Cardiac fibroblast (primary cell): ENCODE measurements at places on chromosomes 11 and 22.

DNA sequence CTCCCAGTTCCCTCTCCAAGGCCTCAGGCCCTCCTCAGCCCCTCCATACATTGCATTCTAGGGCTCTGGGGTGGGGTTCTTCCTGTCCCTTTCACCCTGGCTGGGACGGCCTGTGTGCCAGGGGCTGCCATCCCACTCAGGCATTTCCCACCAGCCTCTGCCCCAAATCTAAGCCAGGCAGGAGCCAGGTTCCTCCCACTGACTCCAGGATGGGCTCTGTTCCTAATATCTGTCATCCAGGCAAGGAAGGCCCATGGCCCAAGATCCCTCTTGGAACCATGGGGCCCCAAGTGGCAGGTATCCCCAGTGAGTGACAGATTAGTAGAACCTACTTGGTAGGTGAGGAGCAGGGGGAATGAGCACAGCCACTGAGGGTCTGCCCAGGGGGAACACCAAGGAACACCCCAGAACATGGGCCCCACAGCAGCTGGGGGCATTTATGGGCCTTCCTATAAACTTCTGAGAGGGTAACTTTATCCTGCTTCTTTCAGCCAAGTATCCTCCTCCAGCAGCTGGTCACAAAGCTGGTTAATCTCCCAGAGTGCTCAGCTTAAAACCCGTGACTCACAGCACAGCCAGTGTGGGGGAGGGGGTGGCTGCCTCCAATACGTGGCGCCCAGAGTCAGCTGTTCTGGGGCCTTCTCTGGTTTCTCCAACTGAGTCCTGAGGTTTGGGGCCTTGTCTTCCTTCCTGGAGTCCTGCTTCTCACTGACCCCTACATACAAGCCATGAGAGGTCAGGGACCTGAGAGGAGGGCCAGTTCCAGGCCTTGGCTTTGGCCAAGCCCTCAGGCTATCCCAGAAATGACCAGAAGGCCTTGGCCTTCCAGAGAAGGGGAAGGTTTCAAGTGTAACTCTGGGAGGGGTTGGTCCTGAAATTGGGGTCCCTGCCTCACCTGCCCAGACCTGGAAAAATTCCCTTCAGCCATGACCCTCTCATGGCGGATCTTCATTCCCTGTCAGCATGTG, 19.9 kb upstream of the MYOD1 start:
- peak; percentile 41 for DNase-seq

DNA sequence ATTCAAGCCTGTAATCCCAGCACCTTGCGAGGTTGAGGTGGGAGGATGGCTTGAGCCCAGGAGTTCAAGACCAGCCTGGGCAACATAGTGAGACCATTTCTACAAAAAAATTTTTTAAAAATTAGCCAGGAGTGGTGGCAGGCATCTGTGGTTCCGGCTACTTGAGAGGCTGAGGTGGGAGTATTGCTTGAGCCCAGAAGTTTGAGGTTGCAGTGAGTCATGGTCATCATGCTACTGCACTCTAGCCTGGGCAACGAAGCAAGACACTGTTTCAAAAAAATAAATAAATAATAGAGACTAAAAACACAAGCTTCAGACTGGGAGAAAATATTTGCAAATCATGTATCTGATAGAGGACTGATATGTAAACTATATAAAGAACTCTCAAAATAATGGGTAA, 33.2 kb downstream of the BTBD10 start:
- DNase-seq, result no peak

DNA sequence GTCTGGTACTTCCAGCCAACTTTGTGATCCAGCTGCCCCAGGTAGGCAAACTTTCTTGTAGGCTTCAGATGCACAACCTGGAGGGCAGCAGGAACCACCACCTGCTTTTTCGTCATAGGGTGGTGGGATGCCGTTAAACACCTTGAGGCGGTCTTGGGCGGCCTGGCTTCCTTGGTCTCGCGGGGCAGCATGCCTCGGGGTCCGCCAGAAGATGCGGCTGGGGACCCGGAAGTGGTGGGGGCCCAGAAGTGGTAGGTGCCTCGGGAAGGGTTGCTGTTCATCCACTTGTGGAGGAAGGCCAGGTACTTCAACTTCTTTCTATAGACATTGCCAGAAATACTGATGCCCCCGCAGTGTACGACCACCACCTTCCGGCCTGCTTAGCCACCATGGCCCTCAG, 13.3 kb downstream of the DUSP18 start:
- DNase-seq, result no peak

GRCh38 chr22:45830531-45831245, 146.3 kb downstream of the WNT7B start:
- DNase-seq, result peak; percentile 64

DNA sequence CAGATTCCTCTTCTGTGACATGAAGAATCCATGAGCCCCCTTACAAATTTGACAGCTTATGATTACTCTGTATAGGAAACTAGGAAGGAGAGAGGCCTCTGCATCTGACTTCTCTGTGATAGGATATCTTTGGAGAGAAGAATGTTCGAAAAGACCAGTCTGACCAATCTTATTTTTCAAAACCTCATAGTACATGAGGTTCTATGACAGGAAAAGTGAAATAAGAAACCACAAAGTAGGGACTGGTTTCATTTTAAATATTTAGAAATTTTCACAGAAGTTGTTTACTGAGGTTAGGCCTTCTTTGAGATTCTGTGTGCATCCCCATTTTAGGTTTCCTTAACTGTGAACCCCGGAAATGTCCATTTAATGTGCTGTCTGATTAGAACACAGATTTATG, 2.1 kb upstream of the OR4X1 start:
- DNase-seq, result no peak

DNA sequence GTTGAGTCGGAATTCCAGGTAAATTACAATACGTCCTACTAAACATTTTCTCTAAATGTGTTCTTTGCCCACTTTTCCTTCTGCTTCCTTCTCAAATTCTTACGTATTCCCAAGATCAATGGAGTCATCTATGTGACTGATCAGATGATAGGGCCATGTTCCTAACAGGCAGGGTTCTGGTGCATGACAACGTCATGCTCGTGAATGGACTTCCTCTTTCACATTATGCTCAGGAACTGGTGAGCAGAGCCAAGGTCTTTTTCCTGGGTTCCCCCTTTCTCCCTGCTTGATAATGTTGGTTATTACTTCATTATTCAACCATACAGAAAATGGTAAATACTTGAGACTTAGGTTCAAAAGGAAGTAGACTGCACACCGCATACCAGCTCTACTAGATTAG, 789.4 kb downstream of the OPCML start:
- DNase-seq, result no peak

DNA sequence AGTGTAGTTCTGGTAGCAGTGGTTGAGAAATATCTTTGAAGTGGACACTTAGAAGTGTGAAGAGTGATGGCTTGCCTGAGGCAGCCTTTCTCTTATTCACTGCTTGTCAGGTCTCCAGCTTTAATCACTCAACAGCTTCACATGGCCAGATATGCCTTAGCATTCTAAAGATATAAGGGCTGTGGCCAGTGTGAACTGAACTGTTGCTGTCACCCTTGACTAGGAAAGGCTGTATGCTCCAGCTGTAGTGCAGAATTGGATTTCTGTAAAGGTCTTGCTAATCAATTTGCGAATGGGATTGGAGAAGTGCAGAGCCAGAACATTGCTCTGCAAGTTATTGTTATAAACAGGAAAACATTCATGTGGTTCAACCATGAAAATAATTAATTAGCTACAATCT, 266.7 kb downstream of the TMEM135 start:
- DNase-seq, result no peak

GRCh38 chr11:91776655-91777054, 448.0 kb upstream of the FAT3 start:
- DNase-seq, result peak; percentile 1
